ENCODE measurements at places on chromosomes 4 and X. TPM values are rescaled to one million over a fixed set of nuclear protein-coding genes. Genes with fewer than 3 reads are reported as not detected.
A peak's percentile ranks its signal among the peaks of the same experiment; 100 is the strongest.

GRCh38 chrX:155144926-155145325 lies 71.3 kb upstream of the VBP1 start:
- H3K27me3 ChIP-seq = no peaks in the 10 kb centered on the region
- H3K4me1 ChIP-seq = no peaks in the 10 kb centered on the region
- H3K4me3 ChIP-seq = no peak overlapping the region

- H3K4me3 ChIP-seq = no peak overlapping the region
- H3K27ac ChIP-seq = no peak overlapping the region
- H3K36me3 ChIP-seq = peaks cover 15% of the 10 kb centered on the region
- DNase-seq = no peak
- H3K27me3 ChIP-seq = no peaks in the 10 kb centered on the region
Measured at GRCh38 chrX:49108641-49109040, 14.9 kb downstream of the GPKOW start.

FAM184B gene
- not detected for total RNA-seq

RNF113A gene
- total RNA-seq = 9.3 TPM

DNA sequence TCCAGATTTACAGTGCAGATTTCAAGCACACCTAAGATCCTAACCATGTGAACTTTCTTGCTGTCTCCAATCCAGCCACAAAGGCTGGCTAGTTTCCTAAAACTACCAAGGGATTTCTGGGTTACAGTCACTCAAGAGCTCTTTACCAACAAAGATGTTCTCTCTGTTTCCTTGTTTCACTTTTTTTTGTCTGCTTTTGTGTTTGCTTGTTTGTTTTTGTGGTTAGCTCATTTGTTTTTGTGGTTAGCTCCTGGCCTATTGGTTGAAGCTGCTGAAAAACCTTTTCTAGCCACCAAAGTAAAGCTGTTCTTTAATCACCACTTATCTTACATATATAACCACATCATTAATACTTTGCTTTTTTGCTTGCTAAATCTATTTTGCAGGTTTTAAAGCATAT lies 642.5 kb upstream of the GALNTL6 start:
- no peaks in the 10 kb centered on the region for H3K4me1 ChIP-seq
- no peaks in the 10 kb centered on the region for H3K27me3 ChIP-seq
- no peak overlapping the region for H3K27ac ChIP-seq

STOX2 gene
- total RNA-seq = 12.2 TPM

PPP4R3C gene
- total RNA-seq = not detected

DNA sequence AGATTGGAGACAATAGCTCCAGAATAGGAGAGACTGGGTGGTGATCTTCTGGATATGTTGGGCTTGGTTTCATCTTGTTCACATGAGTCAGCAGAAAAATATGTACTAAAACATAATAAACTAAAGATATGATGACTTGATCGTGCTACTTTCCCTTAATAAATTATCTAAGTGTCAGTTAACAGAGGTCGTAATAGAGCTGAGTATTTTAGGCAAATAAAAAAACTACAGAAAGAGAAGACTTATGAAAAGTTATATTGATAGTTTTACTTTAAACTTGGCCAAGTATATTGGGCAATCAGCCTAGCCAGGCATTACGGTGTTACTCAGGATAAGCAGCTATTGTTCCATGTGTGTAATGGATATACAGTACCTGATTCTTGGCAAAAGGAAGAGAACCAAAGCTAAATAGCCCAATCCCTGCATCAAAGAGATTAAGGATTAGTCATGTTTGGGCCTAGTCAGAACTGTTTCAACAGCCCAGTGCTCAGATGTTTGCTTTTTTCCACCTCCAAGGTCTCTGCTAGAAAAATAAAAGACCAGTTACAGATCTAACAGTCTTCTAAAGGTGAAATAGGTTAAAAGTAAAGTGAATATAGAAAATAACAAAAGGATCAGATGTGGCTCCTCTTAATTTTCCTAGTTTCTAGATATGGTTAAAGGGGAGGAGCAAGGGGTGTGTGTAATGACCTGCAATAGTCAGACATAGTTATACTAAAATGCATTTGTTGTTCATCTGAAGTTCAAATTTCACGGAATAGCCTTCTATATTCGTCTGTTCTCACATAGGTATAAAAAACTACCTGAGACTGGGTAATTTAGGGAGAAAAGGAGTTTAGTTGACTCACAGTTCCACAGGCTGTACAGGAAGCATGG lies 262.6 kb downstream of the ADGRL3 start:
- H3K4me3 ChIP-seq = no peak overlapping the region
- no peaks in the 10 kb centered on the region for H3K36me3 ChIP-seq
- no peaks in the 10 kb centered on the region for H3K4me1 ChIP-seq
- DNase-seq = no peak
- H3K27me3 ChIP-seq = no peaks in the 10 kb centered on the region
- H3K27ac ChIP-seq = no peak overlapping the region

DNA sequence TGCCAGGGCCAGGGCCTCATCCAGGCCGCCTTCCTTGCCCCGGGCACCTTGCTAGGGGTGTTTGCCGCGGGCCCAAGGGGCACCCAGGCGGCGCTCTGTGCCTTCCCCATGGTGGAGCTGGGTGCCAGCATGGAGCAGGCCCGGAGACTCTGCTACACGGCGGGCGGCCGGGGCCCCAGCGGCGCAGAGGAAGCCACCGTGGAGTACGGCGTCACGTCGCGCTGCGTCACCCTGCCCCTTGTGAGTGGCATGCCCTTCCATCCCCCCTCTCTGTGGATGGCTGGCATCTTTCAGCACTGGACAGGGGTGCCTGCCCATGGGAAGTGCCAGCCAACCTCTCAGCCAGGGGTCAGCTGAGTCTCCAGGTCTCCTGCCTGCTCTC lies 3.6 kb downstream of the PLXNB3 start:
- H3K4me3 ChIP-seq = no peak overlapping the region
- peaks cover 22% of the 10 kb centered on the region for H3K4me1 ChIP-seq
- DNase-seq = no peak

- H3K4me1 ChIP-seq = no peaks in the 10 kb centered on the region
- no peak overlapping the region for H3K27ac ChIP-seq
- no peak for DNase-seq
Measured at GRCh38 chr4:23685471-23685870, 204.4 kb downstream of the PPARGC1A start.

DNA sequence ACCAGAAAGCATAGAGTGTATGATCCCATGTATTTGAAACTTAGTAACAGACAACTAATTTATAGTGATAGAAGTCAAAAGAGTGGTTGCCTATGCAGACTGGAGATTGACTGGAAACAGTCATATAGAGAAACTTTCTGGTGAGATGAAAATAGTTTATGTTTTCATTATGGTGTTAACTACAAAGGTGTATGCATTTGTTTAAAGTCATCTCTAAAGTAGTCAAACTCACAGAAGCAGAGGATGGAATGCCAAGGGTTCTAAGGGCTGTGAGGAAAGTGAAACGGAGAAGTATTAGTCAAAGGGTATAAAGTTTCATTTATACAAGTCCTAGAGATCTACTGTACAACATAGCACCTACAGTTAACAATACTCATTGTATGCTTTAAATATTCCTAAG lies 45.8 kb downstream of the ENOX2 start:
- H3K27ac ChIP-seq = no peak overlapping the region
- no peaks in the 10 kb centered on the region for H3K4me1 ChIP-seq
- no peak overlapping the region for H3K4me3 ChIP-seq
- H3K36me3 ChIP-seq = no peaks in the 10 kb centered on the region
- no peaks in the 10 kb centered on the region for H3K27me3 ChIP-seq

- H3K27me3 ChIP-seq = no peaks in the 10 kb centered on the region
- no peak overlapping the region for H3K4me3 ChIP-seq
- no peaks in the 10 kb centered on the region for H3K36me3 ChIP-seq
- H3K4me1 ChIP-seq = no peaks in the 10 kb centered on the region
- H3K27ac ChIP-seq = no peak overlapping the region
Measured at GRCh38 chrX:22758807-22759481, 240.8 kb upstream of the DDX53 start.

ZNF718 gene
- 5.9 TPM for total RNA-seq

MAGEA2B gene
- total RNA-seq = not detected

GRCh38 chr4:102641793-102642192 lies 119.0 kb downstream of the MANBA start:
- peaks cover 5% of the 10 kb centered on the region for H3K4me1 ChIP-seq
- DNase-seq = no peak
- no peaks in the 10 kb centered on the region for H3K27me3 ChIP-seq
- H3K27ac ChIP-seq = no peak overlapping the region

DNA sequence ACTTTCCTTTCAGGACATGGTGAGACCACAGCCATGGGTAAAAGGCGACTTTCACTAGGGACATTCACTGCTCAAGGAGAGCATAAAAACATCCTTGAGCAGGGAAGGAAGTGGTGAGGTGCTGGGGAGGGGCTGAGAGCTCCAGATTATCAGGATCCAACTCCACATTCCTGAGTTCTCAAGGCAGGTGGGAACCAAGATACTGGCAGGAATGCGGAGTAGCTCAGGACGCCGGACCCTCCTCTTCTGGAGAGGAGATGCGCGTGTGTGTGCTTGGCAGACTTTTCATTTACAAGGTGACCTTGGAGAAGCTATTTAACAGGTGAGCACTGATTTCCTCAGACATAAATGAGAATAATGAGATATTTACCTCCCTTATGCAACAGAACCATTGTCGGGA lies 41.3 kb upstream of the TXK start:
- H3K27me3 ChIP-seq = no peaks in the 10 kb centered on the region
- no peaks in the 10 kb centered on the region for H3K36me3 ChIP-seq
- H3K4me1 ChIP-seq = peaks cover 8% of the 10 kb centered on the region
- DNase-seq = no peak
- no peak overlapping the region for H3K4me3 ChIP-seq

DNA sequence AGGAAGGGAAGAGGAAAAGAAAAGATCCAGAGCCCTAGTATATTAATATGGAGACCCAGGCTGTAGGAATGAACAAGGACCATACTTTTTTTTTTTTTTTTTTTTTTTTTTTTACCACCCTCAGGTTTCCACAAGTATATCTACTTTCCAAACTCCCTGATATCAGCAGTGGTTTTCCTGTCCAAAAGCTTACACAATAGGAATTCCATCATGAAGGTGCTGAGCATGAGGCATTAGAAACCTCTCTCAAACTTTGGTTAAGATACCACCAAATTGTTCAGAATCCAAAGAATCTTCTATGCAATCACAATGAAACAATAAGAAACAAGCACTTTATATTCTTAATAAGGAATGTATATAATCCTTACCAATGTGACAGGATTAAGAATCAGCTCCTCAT lies 26.5 kb downstream of the RPS6KA3 start:
- no peak for DNase-seq
- H3K4me1 ChIP-seq = peaks cover 4% of the 10 kb centered on the region
- no peaks in the 10 kb centered on the region for H3K36me3 ChIP-seq
- no peaks in the 10 kb centered on the region for H3K27me3 ChIP-seq

- H3K36me3 ChIP-seq = no peaks in the 10 kb centered on the region
- peak overlapping the region; percentile 83 for H3K27ac ChIP-seq
- no peaks in the 10 kb centered on the region for H3K27me3 ChIP-seq
- no peak for DNase-seq
- peak overlapping the region; percentile 28 for H3K4me3 ChIP-seq
Measured at GRCh38 chr4:125390126-125390525, 75.4 kb downstream of the FAT4 start.

GRCh38 chr4:185016101-185016940 lies 2.0 kb upstream of the HELT start:
- H3K27me3 ChIP-seq = peaks cover 100% of the 10 kb centered on the region
- H3K4me1 ChIP-seq = peaks cover 52% of the 10 kb centered on the region
- peak overlapping the region; percentile 29 for H3K4me3 ChIP-seq
- DNase-seq = no peak
- H3K36me3 ChIP-seq = no peaks in the 10 kb centered on the region

DNA sequence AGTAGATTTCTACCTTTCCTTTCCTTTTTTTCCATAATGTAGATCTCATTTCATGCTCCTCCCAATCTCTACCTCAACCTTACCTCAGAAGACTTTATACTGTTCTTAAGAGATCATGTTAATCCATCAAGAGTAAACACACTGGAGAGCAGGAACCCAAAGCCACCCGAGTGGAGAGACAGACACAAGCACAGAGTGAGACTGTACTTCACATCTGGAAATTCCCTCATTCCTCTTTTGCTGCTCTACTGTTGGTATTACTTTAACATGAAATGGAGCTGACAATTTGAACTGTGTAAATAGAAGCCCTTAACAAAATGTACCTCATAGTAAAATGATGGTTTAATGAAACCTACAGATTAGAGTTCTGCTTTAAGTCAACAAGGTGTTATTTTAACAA lies 105.7 kb upstream of the RASGEF1B start:
- no peaks in the 10 kb centered on the region for H3K27me3 ChIP-seq
- H3K27ac ChIP-seq = no peak overlapping the region
- H3K4me3 ChIP-seq = no peak overlapping the region
- H3K4me1 ChIP-seq = no peaks in the 10 kb centered on the region

GLUD2 gene
- total RNA-seq = 1.5 TPM

DNA sequence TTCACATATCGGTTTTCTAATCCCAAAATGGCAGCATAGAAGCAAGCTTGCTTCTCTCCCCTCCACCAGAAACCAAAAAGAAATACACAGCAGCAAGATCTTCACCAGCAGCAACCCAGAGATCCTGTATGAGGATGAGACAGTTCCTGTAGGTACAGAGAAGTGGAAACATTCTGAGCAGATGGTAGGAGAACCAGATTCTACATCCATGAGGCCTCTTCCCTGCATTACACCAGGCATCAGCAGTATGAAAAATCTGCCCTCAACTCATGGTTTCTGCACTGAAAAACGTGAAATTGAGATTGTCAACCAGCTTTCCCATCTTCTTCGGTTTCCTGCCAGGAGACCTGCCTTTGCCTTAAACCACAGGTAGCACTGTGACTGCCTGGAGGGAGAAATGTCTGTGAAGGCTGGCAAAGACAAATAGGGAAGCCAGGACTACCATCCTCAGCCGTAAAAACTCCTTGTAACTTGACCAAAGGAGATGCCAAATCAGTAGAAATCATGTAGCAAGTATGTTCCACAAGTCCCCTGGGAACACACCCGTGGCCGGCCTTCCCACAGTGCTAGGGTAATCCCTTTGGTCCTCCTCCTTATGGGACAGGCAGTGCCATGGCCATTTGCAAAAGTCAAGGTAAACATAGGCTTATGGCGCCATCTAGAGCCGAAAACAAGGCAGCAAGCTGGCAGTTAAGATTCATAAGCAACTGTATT lies 24.0 kb upstream of the MTHFD2L start:
- H3K27ac ChIP-seq = peak overlapping the region; percentile 1
- no peaks in the 10 kb centered on the region for H3K36me3 ChIP-seq
- DNase-seq = peak; percentile 48
- H3K4me1 ChIP-seq = peaks cover 5% of the 10 kb centered on the region

DNA sequence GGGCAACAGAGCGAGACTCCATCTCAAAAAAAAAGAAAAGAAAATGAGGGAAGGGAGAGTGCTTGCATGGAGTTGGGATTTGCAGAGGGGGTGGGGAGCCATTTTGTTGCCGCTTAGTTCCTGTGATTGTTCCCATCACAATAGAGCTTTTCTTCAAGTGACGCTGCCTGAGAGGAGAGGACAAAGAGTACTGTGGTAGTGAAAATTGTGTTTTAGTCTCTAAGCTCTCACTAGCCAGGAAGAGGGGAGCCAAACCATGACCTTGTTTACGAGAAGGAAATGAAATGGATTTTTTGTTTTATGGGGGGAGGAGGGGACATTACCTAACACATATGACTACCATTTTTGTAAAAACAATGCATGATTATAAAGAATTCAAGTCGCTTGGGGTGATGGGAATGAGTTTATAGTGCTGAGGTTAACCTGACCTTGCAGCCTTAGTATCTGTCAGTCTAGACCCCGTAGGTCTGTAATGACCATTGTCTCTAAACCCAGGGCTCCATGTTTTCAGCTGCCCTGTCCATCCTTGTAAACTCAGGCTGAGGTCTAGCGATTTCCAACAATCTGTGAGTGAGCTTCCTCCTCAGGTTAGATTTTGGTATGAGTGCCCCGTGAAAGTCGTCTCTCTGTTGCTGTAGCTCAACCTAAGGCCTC lies 18.8 kb downstream of the SRD5A3 start:
- H3K4me1 ChIP-seq = peaks cover 17% of the 10 kb centered on the region
- no peak overlapping the region for H3K4me3 ChIP-seq
- no peak for DNase-seq
- peaks cover 34% of the 10 kb centered on the region for H3K36me3 ChIP-seq

GRCh38 chr4:87068583-87069021 lies 133.8 kb downstream of the AFF1 start:
- peaks cover 70% of the 10 kb centered on the region for H3K4me1 ChIP-seq
- peak overlapping the region; percentile 39 for H3K4me3 ChIP-seq
- DNase-seq = no peak
- no peaks in the 10 kb centered on the region for H3K27me3 ChIP-seq

All from left ventricle myocardium inferior (tissue), 1 donor.